Astrocyte of the cerebellum (primary cell): ENCODE measurements at places on chromosomes 2 and 18.

DNA sequence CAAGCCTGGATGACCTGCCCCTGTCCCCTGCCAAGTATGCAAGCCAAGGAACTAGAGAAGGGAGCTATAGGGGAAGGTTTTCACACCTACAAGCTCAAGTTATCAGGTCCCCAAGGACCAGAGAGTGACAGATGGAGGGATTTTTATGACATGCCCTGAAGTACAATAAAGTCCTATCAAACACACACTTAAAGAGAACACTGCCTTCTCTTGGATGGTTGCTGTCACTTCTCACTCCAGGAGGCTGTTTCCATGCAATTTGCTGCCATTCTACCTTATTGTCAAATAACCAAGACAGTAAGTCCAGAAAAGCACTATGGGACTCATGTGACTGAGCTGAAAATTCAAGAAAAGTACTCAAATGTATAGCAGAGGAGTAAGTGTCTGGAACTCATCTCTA lies 76.6 kb upstream of the DDX18 start:
- DNase-seq = no peak

DNA sequence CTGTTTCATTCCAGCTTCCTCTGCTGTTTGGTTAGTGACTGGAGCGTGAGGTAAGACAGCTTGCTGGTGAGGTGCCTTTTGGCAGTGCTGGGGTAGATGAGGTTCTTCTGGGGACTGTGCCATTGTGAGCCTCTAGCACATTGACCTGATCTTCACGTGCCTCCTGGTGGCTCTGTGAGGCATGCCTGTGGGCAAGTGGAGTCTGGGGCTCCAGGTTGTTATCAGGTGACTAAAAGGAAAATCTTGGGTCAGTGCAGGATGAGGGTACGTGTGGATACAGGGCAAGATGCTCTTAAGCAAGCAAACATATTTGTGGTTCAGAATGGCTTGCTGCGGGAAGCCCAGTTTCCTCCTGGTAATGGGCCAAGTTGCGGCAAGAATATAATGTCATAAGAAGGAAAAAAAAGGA lies 75.4 kb downstream of the FHOD3 start:
- DNase-seq = peak; percentile 84

- DNase-seq = no peak
These were observed 1.3 kb downstream of the HS6ST1 start for GRCh38 chr2:128317181-128317898.

DNA sequence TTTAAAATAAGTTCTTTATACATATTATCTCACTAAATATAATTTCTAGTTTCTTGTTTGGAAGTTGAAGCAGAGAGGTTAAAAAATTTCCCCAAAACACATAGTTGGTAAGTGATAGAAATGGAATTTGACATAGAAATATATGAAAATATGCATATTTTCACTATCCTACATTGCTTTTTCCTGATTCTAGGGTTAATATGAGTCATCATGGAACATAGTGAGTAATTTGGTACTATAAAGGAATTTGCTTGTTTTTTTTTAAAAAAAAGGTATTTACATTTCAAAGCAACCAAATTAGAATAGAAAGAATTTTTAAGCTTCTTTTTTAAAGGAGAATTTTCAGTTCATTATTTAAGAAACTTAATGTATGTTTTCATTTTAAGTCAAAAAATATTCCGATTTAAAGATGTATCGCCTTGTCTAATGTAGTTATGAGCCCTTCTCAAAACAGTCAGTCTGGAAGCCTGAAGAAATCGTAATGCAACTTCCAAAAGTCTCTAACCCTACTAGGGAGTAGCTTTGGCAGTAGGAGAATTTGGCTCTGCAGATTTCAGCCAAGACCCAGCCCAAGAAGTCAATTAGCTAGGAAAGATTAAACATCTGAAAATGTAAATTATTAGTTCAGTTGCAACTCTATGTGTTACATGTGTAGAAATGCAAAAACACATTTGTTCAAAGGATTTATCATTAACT lies 147.3 kb downstream of the RDH14 start:
- no peak for DNase-seq

- DNase-seq = peak; percentile 69
These were observed 16.8 kb upstream of the HES6 start for GRCh38 chr2:238256594-238257104.

DNA sequence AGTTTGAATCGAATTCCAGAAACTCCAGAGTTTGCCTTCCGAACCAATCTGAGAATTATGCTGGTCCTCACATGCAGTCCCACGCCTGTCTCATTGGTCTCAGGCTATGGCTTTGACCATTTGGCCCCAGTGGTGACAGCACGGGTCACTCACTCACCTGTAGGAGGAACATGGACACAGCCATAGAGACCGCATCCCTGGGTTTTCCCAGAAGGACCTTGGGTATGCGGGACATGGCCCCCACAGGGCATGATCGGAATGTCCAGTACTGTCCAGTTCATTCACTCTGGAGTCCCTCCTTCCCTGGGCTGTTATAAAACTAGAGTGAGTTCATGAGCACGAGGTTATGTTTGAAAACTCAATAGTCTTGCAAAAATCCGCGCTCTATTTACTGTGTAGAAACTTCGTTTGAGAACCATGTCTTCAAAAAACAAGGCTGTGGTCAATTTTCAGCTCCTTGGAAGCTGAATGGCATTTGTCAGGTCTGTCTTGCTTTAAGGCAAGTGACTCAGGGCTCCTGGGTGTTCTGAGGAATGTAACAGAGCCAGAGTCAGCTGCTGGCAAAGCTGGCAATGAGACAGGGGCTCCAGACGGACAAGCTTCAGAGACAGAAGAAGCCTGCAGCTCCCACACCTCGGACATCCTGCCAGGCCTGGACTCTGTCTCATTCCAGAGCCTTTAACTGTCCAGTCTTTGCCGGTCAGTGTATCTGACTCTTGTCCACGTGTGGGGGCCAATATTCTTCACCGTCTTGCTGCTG lies 86.7 kb upstream of the TMEM18 start:
- no peak for DNase-seq

GRCh38 chr2:166468124-166469024 lies 25.7 kb downstream of the SCN7A start:
- DNase-seq = no peak

- DNase-seq = no peak
These were observed at the start of gene RNF152 for GRCh38 chr18:61892683-61893308. TSS of gene RNF152 (minus strand) at chr18:61893007. CDS start at chr18:61816463, 76,544 bp downstream.

- DNase-seq = no peak
These were observed 239.0 kb downstream of the OSR1 start for GRCh38 chr2:19119326-19120001.

GRCh38 chr18:75124991-75125381 lies 84.0 kb downstream of the PTGR3 start:
- no peak for DNase-seq

GRCh38 chr2:128003463-128003862 lies 24.4 kb downstream of the SAP130 start:
- no peak for DNase-seq

- DNase-seq = no peak
These were observed 5.7 kb downstream of the PPP1R1C start for GRCh38 chr2:181991171-181991885.

DNA sequence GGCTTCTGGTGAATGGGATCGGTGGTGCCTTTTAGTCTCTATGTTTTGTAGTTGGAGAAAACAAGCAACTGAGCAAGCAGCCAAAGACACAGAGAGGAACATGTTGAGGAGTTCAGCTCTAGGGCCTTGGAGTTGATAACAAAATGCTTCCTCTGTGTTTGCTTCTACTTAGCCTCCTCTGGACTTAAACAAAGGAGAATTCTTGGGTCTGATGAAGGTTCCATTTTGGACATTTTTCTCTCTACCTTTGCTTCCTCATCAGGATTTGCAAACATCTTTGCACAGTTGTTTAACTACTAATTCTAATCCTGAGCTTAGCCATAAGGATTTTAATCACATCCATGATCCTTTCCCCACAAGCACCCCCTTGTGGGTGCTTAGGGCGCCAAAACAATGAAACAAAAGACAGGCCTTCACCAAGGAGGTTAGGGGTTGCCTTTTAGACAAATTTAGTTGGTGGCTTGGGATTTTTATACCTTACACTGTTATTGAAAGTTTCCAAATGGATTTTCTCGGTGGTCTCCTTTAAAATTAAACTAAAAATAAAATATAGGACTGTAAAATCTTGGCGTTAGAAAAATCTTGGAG lies 148.5 kb upstream of the SATB2 start:
- DNase-seq = no peak

DNA sequence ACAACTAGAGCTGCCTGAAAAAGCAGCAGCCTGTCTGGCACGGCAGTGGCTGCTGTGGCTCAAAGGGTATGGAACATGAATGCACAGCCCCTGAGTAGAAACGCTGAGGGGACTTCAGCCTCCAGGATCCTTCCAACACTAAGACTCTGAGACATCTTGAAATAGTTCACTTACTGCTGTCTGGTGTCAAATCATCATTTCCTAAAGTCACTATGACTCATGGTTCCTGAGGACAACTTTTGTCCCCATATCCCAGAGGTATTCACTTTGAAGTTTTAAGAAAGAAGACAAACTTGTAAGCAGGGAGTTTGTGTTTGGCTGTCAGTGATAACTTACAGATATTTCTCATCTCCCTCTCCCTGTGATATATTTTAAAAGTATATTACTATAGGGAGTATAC lies 33.3 kb upstream of the NEB start:
- DNase-seq = no peak

GRCh38 chr2:156797832-156798231 lies 361.7 kb downstream of the GPD2 start:
- no peak for DNase-seq

- DNase-seq = no peak
These were observed 10.5 kb downstream of the ATG16L1 start for GRCh38 chr2:233261819-233262555.

GRCh38 chr2:150134223-150134857 lies 353.1 kb downstream of the RND3 start:
- DNase-seq = peak; percentile 72

- no peak for DNase-seq
These were observed 29.5 kb upstream of the PAIP2B start for GRCh38 chr2:71256421-71256820.

GRCh38 chr2:128308889-128309279 lies 9.8 kb downstream of the HS6ST1 start:
- no peak for DNase-seq
